ENCODE measurements at places on chromosomes 12 and 14. TPM values are rescaled to one million over a fixed set of nuclear protein-coding genes. Genes with fewer than 3 reads are reported as not detected.

LRRC43 gene
- total RNA-seq: not detected

DLGAP5 gene
- total RNA-seq: 110 TPM

RHNO1 gene
- 65.9 TPM for total RNA-seq

POC1B gene
- total RNA-seq: 49.4 TPM

DERA gene
- total RNA-seq: 23.1 TPM

FRMD6 gene
- total RNA-seq: 3.2 TPM

SLC4A8 gene
- 12.6 TPM for total RNA-seq

IFNG gene
- total RNA-seq: 5.0 TPM

GPR84 gene
- total RNA-seq: 0.32 TPM

DNA sequence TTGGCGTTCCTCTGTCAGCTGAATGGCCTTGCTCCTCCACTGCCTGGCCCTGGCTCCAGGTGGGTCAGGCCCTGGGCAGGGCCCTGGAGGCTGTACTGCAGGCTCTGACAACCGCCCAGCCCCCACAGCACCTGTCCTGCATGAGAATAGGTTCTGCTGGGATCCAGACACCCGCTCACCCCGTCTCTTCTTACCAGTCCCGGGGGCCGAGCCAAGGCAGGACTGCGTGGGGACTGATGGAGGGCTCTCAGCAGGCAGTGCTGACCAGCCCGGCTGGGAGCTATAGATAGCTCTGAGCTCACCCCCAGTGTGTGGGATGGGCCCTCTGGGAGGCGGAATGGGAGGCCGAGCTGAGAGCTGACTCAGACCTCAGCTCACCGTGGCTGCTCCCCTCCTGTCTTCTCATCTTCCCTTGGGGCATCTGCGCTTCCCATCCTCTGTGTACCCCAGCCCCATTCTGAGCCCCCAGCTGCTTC is 39.6 kb downstream of the TEAD4 start:
- H3K27me3 ChIP-seq: no peaks in the 10 kb centered on the region
- H3K4me1 ChIP-seq: no peaks in the 10 kb centered on the region
- H3K4me3 ChIP-seq: no peak overlapping the region
- DNase-seq: no peak
- no peaks in the 10 kb centered on the region for H3K36me3 ChIP-seq

GRCh38 chr12:41073633-41074472 is 114.3 kb upstream of the PDZRN4 start:
- H3K4me1 ChIP-seq: no peaks in the 10 kb centered on the region
- H3K36me3 ChIP-seq: no peaks in the 10 kb centered on the region
- no peak overlapping the region for H3K27ac ChIP-seq
- no peaks in the 10 kb centered on the region for H3K27me3 ChIP-seq
- no peak overlapping the region for H3K4me3 ChIP-seq

GRCh38 chr14:61322799-61323290 is 1.5 kb downstream of the PRKCH start:
- peak overlapping the region; percentile 89 for H3K27ac ChIP-seq
- no peaks in the 10 kb centered on the region for H3K27me3 ChIP-seq
- peak; percentile 64 for DNase-seq
- H3K4me1 ChIP-seq: peaks cover 29% of the 10 kb centered on the region

DNA sequence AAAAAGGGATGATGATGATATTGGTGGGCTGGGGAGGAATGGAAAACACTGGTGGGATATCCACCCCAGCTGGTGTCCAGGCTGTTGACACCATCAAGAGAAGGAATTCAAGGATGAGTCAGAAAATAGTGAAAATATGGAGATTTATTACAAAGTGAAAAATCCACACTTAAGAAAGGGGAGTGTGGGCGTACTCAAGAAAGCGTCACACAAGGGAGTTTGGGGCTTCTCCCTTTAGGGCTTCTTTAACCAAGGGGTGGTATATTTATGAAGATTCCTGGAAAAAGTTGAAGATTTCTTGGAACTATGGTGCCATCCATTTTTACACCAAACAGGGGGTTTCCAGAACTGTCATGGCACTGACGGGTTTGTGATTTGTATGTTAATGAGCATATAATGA is 63.1 kb upstream of the ARID2 start:
- peaks cover 74% of the 10 kb centered on the region for H3K4me1 ChIP-seq
- H3K27ac ChIP-seq: no peak overlapping the region
- peaks cover 27% of the 10 kb centered on the region for H3K36me3 ChIP-seq

DNA sequence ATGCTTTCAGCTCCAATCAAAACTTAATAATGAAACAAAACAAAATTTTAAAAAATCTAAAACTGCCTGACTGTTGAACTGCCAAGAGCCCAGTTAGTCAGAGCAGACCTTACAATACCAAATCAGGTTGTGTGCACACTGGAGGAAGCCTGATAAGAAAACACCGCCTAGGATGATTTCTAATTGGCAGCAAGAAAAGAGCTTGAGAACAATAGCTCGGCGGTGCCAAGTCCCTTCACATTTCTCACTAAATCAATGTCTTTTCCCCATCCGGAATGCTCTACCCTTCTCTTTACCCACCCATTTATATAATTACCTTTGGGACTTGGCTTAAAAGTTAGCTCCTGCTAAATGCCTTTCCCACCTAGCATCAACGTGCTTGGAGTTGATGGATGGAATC is 256.7 kb downstream of the C12orf75 start:
- H3K27me3 ChIP-seq: peaks cover 4% of the 10 kb centered on the region
- H3K36me3 ChIP-seq: no peaks in the 10 kb centered on the region
- no peaks in the 10 kb centered on the region for H3K4me1 ChIP-seq
- no peak for DNase-seq
- no peak overlapping the region for H3K27ac ChIP-seq

- no peaks in the 10 kb centered on the region for H3K36me3 ChIP-seq
- no peak overlapping the region for H3K4me3 ChIP-seq
- H3K27me3 ChIP-seq: no peaks in the 10 kb centered on the region
- DNase-seq: no peak
- H3K27ac ChIP-seq: no peak overlapping the region
- no peaks in the 10 kb centered on the region for H3K4me1 ChIP-seq
These were observed 61.7 kb upstream of the NUDT4 start for GRCh38 chr12:93315907-93316622.

GRCh38 chr14:92122761-92123160 is 992 bp downstream of the CPSF2 start:
- peak overlapping the region; percentile 97 for H3K4me3 ChIP-seq
- peak overlapping the region; percentile 100 for H3K27ac ChIP-seq
- peaks cover 58% of the 10 kb centered on the region for H3K4me1 ChIP-seq
- H3K36me3 ChIP-seq: peaks cover 53% of the 10 kb centered on the region
- H3K27me3 ChIP-seq: no peaks in the 10 kb centered on the region
- no peak for DNase-seq

DNA sequence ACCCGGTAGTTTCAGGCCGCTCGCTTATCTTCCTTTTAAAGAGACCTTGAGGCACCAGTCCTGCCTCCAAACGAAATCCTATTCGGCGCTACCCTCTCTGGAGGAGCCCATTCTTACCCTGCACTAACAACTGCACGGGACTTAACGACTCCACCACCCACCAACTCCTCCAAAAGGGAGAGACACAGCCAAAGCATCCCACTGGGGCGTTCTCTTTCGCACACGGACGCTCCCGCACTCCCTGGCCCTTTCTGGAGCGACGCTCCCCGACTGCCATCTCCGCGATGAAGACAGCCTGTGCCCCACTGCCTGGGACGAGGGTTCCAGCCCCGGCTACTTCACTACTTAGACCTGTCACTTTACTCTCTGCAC is 650 bp downstream of the GALC start:
- no peaks in the 10 kb centered on the region for H3K27me3 ChIP-seq
- no peak for DNase-seq
- H3K4me1 ChIP-seq: peaks cover 61% of the 10 kb centered on the region
- H3K36me3 ChIP-seq: peaks cover 18% of the 10 kb centered on the region
- H3K27ac ChIP-seq: peak overlapping the region; percentile 93

GRCh38 chr12:116604951-116605641 is 45.9 kb downstream of the MAP1LC3B2 start:
- no peak overlapping the region for H3K27ac ChIP-seq
- DNase-seq: no peak
- H3K27me3 ChIP-seq: peaks cover 4% of the 10 kb centered on the region
- H3K4me3 ChIP-seq: no peak overlapping the region
- peaks cover 15% of the 10 kb centered on the region for H3K4me1 ChIP-seq

DNA sequence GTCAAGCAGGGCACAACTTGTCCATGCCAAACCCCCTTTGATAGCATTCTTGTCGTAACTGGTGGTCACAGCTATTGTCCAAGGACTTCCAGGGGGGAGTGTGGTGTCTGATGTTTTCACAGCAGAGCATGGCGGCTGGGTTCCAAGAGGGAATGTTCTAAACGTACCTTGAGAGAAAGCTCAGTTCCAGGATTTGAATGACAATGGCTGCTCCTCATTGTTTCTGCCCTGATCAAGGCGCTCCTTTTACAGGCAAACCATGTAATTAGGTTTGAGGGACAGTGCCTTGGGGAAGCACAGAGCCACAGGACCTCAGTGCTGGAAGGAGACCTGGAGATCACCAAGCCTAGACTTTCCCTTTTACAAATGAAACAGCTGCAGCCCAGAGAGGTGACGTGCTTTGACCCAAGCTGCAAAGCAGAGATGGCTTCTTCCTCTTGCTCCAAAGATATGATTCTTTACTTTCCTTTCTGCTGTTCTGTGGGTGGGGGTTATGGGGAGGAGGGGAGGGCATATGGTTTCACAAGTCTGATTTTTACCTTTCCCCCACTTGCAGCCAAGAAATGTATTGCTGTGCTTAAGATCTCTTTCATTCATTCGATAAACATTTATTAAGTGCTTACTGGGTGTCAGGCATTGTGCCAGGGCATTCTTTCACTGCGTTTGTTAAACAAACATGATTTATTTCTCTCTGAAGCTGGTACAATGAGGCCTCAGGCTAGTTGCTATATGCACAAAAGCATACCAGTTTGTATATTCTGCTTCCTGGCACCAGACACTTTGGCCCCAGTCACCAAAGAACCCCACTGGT is 172.8 kb downstream of the KTN1 start:
- DNase-seq: no peak
- no peak overlapping the region for H3K4me3 ChIP-seq
- no peak overlapping the region for H3K27ac ChIP-seq
- H3K36me3 ChIP-seq: no peaks in the 10 kb centered on the region
- peaks cover 3% of the 10 kb centered on the region for H3K27me3 ChIP-seq
- H3K4me1 ChIP-seq: no peaks in the 10 kb centered on the region

DNA sequence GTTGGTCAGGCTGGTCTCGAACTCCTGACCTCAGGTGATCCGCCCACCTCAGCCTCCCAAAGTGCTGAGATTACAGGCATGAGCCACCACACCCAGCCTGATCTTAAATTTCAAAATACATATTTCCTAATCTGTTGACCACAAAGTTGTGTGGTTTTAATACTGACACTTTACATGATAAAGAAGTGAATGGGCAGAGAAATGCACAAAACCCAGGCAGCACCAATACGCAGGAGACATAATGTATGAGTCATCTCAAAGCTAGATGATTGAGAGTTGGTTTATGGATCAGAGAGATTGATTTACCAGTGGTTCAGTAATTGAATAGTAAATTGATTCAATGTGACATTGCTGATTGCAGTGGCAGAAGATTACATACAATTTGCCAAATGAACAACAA is 19.2 kb upstream of the PPP2R5E start:
- no peak for DNase-seq
- H3K4me1 ChIP-seq: no peaks in the 10 kb centered on the region
- H3K27me3 ChIP-seq: peaks cover 12% of the 10 kb centered on the region
- no peak overlapping the region for H3K4me3 ChIP-seq
- no peaks in the 10 kb centered on the region for H3K36me3 ChIP-seq
- H3K27ac ChIP-seq: no peak overlapping the region

- peaks cover 37% of the 10 kb centered on the region for H3K4me1 ChIP-seq
- peaks cover 58% of the 10 kb centered on the region for H3K27me3 ChIP-seq
- H3K36me3 ChIP-seq: peaks cover 5% of the 10 kb centered on the region
- no peak overlapping the region for H3K27ac ChIP-seq
These were observed 3.9 kb downstream of the DDN start for GRCh38 chr12:48995086-48995879.

DNA sequence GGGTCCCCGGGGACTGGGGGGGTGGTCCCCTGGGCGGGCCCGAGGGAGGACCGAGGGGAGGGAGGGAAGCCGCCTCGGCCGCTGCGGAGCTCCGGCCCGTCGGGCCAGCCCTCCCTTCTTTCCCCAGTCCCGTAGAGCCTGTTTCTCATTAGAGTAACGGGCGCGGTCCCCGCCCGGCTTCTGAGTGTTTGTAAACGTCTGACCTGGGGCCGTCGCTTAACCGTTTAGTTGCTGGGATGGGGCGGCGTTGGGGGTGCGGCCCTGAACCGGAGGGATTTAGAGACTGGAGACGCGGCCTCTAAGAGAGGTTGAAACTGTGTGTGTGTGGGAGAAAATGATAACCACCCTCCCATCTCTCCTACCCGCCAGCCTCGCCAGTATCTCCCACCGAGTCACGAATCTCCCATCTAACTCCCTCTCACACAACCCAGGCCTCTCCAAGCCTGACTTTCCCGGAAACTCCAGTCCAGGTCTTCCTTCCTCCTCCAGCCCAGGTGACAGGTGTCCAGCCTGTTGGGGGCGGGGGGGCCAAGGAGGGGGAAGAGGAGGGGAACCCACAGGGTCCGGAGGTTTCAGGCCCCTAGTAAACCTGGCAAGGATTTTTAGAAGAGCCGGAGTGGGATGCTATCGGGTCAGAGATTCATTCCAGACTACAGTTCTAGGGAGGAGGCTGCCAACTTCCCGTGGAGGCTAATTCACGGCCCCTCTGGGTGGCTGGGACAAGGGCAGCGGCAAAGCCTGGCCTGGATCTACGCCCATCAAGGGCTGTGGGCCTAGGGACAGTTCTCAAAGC is 1.1 kb upstream of the NFATC4 start:
- H3K36me3 ChIP-seq: no peaks in the 10 kb centered on the region
- no peak for DNase-seq
- H3K27ac ChIP-seq: no peak overlapping the region
- H3K4me3 ChIP-seq: peak overlapping the region; percentile 12
- H3K27me3 ChIP-seq: peaks cover 50% of the 10 kb centered on the region

DNA sequence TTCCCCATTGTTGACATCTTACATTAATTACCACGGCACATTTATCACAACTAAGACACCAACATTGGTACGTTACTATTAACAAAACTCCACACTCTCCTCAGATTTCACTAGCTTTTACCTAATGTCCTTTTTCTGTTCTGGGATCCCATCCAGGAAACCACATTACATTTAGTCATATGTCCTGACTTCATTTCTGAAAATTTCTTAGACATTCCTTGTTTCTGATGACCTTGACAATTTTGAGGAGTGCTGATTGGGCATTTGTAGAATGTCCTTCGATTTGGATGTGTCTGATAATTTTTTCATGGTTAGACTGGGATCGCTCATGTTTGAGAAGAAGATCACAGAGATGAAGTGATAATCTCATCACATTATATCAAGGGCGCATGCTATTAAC is 34.6 kb upstream of the ACSM4 start:
- no peak overlapping the region for H3K4me3 ChIP-seq
- H3K36me3 ChIP-seq: no peaks in the 10 kb centered on the region
- peaks cover 8% of the 10 kb centered on the region for H3K27me3 ChIP-seq
- no peak for DNase-seq

All from activated CD8-positive, alpha-beta T cell treated with anti-CD3 and anti-CD28 coated beads, Interleukin-2, amount 10 ng/mL, durations not matched to agents 7 days and 5 days (primary cell).